ENCODE measurements at places on chromosomes 7 and 10.

GRCh38 chr7:14144538-14144937 lies 155.1 kb upstream of the ETV1 start:
- no peak for DNase-seq

- no peak for DNase-seq
These were observed 164.7 kb upstream of the PLXDC2 start for GRCh38 chr10:19651549-19651948.

GRCh38 chr10:126478546-126478945 lies 90.3 kb upstream of the ADAM12 start:
- no peak for DNase-seq

DNA sequence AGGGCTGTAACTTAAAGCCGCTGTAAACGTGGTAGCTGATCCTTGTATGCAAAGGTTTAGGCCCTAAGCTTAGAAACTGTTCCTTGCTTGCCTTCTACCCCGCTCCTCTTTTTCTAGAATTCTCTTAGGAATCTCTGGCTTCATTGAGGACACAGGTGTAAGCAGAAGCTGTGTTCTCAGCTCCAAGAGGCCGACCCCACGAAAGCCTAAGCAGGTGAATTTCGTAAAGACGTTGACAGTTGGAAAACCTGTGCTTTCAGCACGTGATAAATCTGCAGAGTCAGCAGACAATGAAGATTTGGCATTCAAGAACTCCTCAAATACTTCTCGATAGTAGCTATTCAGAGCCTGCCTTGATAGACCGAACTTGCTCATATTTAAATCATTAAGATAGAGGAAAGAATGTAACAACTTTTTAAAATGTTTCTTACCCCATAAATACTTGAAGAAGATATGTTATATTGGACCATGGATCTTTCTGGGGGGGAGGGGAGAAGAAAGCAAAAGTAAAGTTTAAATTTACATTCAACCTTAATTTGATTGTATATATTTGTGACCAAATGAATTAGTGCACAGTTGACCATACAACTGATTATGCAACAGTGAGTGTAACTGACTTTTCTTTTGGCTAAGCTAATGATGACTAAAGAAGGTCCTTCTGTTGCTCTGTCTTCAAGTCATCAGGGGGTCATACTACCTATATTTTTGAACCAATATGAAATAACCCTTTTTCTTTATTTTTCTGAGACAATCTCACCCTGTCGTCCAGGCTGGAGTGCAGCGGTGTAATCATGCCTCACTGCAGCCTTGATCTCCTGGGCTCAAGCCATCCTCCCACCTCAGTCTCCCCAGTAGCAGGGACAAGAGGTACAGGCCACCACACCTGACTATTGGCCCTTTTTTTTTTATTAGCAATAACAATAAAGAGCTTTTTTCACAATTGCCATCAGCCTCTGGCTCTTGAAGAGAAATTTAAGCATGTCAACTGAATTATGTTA lies 1.2 kb upstream of the GDI2 start:
- DNase-seq, result no peak

DNA sequence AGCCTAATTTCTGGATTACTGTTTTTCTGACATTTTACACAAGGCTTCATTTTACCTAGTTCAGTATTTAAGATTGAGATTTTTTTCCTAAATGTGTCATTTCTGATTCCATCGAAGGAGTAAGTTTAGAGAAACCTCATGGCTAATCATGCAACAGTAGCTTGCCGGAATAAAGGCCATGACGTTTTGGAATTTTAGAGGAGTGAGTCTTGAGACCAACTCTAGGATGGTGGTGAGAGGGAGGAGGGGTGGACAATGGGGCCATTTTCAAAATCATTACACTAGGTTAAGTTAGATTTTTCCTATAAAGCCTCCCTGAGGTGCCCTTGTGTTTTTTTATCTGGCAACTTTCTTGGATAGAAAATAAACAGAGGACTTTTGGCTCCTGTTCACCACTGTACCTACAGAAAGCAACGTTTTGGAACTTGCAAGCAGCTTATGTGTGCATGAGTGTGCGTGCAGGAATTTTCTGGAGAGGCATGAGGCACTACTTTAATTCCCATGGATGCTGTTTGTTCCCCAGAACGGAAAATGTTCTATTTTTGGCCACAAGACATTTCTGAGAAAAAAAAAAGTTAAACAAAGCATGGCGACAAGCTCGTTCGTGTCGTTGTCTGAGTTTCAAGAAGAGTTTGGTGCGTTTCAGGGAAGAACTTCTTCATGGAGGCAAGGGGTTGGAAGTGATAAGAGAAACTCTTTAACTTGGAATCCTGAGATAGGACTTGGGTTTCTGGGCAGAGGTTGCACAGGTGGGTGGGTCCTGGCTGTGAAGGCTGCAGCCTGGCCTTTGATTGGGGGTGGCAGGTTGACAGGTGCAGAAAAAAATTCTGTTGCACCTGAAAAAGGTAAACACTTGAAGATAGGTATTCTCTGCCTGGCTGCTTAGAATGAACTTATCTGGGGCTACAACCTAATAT lies 178.1 kb downstream of the PTEN start:
- DNase-seq, result no peak

GRCh38 chr7:120966961-120967360 lies 16.4 kb downstream of the ING3 start:
- no peak for DNase-seq

- peak; percentile 25 for DNase-seq
These were observed 49.9 kb downstream of the C10orf67 start for GRCh38 chr10:23294638-23295247.

- DNase-seq, result peak; percentile 48
These were observed 21.6 kb downstream of the FZD1 start for GRCh38 chr7:91285696-91286355.

- peak; percentile 8 for DNase-seq
These were observed 8.8 kb upstream of the STMP1 start for GRCh38 chr7:135653340-135654080.

- no peak for DNase-seq
These were observed 3.6 kb upstream of the HTR5A start for GRCh38 chr7:155066417-155066950.
